ENCODE measurements at places on chromosomes 12 and 14.

GRCh38 chr12:3951380-3952135 lies 78.4 kb upstream of the PARP11 start:
- no peak for DNase-seq

DNA sequence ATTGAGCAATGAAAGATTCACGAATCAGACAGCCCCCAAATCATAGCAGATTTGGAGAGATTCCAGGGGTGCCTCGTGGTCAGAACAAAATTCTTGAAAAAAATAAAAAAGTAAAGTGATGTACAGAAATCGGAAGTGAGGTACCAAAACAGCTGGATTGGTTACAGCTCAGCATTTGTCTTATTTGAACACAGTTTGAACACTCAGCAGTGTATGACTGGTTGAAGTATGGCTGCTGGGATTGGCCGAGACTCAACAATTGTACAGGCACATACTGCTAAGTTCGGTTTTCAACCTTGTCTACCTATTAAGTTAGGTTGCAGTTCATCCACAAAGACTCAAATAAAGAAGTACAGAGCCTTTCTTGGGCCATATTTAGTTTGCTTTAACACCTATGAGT lies 865.4 kb upstream of the TMEM132C start:
- no peak for DNase-seq

DNA sequence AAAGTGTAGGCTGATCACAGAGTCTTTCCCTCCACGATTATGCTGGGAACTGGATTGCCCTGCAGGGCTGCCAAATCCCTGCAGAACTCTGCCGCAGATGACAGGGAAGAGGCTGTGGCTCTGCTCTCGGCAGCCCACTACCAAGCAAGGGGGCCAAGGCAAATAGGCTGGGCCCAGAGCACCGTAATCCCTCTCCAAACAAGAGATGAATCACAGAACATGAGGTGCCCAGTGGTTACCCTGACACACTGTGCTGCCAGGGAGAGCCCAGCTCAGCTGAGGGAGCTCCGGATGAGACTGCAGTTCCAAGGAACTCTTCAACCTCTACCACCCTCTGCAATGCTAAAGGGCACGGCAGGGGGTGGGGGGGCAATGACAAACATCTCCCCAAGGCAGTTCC lies 33.9 kb downstream of the STON2 start:
- no peak for DNase-seq

GRCh38 chr12:12693111-12693671 lies 2.8 kb downstream of the GPR19 start:
- DNase-seq: no peak

- no peak for DNase-seq
These were observed 205.7 kb downstream of the ZFP36L1 start for GRCh38 chr14:68586896-68587751.

DNA sequence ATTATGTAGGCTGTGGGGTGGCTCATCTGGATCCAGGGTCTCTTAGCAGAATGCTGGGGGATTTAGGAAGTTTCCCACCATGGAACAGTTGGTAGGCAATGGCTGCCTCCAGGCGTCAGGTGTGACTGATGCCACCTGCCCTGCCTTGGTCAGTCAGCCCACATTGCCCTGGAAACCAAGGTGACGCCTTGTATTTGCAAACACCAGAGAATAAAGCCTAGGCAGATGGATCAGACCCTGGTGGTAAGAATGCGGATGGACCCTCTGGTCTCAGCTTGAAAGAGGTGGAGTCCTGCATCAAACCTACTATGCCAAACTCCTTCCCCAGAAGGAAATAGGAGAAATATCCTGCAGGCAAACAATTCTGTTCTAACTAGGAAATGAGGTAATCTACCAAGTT lies 38.2 kb downstream of the NCKAP5L start:
- DNase-seq: no peak

GRCh38 chr14:78141590-78141989 lies 28.6 kb upstream of the NRXN3 start:
- DNase-seq: no peak

- DNase-seq: no peak
These were observed 83.3 kb downstream of the PTPRO start for GRCh38 chr12:15405606-15406005.

DNA sequence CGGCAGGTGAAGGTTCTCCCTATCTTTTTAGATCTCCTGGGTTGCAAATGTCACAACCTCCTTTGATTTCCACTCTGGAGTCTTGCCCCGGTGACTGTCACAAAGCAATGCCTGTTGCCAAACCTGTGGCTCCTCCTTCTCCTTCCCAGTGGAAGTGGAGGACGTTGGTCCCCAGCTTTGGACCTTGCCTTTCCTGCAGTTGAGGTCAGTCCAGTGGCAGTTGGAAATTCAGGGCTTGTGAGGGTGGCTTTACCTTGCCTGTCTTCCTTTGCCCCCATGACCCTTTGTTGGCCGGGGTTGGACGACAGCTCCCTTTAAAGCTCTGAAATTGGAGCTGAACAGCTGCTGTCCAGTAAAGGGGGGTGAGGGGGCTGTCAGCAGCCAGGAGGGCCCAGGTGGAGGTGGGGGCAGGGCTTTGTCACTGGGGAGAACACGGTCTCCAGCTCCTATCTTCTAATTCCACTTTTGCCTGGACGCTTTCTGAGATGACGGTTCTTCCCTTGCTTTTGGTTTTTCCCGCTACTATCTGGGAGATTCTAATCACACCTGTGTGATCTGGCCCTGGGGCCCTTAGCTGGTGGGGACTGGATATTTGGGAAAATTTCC lies 4.1 kb downstream of the TEAD4 start:
- no peak for DNase-seq

DNA sequence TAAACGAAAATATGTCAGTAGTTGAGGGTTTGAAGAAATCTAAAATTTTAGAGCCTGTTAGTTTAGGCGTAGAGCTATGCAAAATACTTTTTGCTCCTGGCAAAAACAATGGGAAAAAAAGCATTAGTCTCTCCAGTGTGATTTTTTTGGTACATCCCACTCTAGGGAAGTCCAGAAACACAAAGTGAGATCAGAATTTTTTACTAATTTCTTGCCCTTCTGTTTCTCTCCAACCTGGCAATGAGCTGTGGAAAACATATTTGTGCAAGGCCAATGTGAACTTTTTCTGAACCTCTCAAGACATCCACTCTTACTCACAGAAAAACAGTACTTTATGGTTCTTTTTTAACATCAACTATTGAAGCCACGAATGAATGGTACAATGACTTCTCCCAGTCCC lies 56.9 kb upstream of the DCN start:
- DNase-seq: no peak

- peak; percentile 79 for DNase-seq
These were observed 33.4 kb downstream of the FNTB start for GRCh38 chr14:65019944-65020566.

GRCh38 chr12:43118234-43118633 lies 433.8 kb downstream of the ADAMTS20 start:
- no peak for DNase-seq

DNA sequence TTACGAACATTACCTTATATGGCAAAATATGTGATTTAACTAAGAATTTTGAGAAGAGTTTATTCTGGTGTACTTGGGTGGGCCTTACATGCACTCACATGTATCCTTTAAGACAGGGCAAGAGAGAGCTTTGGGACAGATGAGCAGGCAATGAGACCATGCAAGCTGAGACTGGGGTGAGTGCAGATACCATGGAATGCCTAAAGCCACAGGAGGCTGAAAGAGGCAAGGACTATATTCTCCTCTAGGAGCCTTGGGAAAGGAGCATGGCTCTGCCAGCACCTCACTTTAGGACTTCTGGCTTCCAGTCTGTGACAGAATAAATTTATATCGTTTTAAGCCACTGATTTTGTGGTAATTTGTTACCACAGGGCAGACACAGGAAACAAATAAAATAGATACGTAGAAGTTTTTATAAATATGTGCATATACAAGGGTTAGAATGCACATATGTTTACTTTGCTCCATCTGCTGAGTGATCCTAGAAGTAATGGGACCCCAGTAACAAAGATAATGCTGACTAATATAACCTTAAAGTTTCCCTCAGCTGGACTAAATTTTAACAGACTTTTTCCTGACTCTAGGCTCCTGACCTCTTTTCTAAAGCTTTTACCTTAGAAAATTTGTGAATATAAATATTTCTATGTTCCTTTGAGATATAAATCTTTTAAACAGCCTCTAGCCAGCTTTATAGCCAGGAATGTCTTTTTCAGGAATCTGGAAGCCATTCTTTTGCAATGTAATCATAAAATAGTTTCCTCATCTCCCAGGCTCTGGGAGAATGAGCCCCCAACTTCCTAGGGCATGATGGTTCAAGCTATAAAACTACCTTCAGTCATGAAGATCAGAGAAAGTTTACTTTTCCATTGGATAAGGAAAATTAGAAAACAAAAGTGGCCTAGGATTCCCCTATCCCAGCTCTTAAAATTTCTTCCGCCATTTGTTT lies 216.8 kb downstream of the PPFIA2 start:
- no peak for DNase-seq

DNA sequence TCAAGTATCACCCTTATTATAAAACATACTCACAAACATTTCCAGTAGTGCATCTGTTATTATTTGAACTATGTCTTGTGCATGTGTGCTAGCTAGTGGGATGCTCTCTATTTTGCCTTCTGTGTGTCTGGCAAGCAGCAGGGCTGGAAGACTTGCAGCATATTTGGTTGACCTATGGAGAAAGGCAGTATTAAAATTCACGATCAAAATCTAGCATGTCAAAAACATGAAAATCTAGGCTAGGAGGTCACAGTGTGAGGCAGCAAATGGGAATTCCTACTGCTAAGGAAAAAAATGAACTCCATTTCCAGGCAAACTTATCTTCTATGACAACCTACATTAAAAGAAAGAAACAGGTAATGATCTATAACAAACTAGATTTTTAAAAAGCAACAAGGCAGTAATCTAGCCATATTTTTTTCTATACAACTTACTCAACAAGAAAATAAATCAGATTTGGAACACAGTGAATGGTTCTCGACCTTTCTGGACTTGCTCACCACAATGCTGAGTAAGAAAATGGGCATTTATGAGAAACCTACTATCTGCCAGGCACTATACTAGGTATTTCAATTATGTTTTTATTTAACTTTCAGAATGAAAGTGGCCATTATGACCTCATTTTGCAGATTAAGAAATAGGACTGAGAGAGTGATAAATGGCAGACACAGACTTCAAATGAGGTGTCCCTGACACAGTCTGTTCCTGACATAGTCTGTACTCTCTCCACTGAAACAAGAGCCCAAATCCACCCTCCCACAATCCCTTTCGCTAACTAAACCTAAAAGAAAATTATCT lies 96.8 kb downstream of the TXNDC16 start:
- no peak for DNase-seq

DNA sequence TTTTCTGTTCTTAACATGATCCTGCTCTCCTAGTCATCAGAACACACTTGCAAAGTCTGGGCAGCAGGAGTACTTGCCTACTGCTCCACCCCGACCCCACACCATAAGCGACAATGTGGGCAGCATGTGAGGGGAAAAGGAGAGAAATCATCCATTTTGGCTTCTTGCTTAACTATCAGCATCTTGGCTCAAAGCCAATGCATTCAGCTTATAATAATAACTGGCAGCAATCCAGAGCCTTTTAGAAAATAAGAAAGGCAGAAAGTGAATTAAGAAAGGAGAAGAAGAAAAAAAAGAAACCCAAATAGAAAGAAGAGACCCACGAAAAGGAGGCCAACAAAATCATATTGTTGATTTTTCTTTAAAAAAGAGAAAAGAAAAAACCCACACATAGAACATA lies 930.8 kb downstream of the BCL11B start:
- no peak for DNase-seq

- no peak for DNase-seq
These were observed 6.0 kb upstream of the TEX52 start for GRCh38 chr12:2862876-2863275.

DNA sequence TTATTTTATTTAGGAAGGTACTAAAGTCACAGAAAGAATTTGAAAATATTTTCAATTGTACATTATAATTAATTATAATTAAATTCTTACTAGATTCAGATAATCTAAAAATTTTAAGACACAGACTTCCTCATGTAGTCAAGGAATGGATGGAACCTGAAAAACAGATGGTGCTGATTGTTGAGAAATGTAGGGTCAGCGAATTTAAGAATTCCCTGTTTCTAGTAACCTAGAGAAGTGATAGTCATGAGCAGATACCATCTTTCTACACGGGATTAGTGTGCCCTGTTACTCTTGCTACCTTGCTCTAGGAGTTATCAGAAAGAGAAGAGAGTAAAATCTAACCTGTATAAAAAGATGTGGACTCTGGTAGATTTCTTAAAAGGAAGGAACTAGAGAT lies 37.5 kb upstream of the PTHLH start:
- no peak for DNase-seq

DNA sequence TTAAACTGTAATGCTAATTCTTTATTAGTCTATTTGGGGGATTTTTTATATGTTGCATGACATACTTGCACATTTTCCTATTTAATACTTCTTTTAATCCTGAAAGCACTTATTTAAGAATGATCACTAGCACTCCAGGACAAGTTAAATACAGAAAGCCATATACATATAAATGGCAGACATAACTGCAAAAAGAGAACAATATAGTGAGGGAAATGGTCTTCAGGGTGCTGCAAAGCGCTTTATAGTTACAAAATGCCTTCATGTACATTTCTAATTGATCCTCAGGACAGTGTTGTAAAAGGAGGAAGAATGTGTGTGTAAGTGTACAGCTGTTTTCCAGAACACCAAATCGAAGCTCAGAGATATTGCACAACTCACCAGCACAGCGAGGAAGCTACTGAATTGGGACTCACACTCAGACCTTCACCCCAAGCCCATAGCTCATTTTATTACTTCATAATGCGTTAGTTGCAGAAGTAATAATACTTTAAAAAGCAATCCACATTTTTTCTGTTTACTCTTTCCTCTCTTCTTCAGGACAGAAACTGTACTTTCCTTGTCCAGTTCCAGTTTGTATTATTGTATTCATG lies 428.2 kb downstream of the RAD51B start:
- DNase-seq: no peak

GRCh38 chr14:95504135-95505029 lies 12.1 kb downstream of the SYNE3 start:
- no peak for DNase-seq

- no peak for DNase-seq
These were observed 63.4 kb upstream of the CSRP2 start for GRCh38 chr12:76942267-76942666.

DNA sequence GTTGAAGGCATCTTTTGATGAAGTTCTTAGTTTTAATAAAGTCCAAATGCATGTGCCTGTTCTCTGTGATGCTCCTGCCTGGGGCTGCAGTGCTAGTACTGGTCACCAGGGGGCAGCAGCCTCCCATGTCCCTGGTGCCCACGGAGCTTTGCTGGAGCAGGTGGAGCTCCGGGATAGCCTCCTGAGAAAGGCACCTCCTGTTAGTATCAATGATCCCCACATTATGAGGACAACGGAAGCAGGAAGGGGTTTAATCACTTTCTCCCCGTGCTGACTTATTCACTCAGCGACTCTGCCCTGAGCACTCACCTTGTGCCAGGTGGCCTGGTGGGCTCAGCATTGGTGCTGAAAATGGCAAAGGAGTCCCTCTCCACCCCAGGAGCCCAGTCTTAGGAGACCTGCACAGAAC lies 123.0 kb upstream of the PZP start:
- peak; percentile 58 for DNase-seq

GRCh38 chr12:91406920-91407341 lies 224.3 kb upstream of the DCN start:
- no peak for DNase-seq
